ENCODE measurements at places on chromosomes 5 and 9. TPM values are rescaled to one million over a fixed set of nuclear protein-coding genes. Genes with fewer than 3 reads are reported as not detected.

CCL28 gene
- total RNA-seq, result 10.7 TPM

GRCh38 chr5:169412831-169413230, 111.9 kb upstream of the SLIT3 start:
- DNase-seq, result no peak

- no peak for DNase-seq
These were observed 69.6 kb downstream of the CCDC171 start for GRCh38 chr9:15622318-15622971.

BRD9 gene
- 25.2 TPM for total RNA-seq

DNA sequence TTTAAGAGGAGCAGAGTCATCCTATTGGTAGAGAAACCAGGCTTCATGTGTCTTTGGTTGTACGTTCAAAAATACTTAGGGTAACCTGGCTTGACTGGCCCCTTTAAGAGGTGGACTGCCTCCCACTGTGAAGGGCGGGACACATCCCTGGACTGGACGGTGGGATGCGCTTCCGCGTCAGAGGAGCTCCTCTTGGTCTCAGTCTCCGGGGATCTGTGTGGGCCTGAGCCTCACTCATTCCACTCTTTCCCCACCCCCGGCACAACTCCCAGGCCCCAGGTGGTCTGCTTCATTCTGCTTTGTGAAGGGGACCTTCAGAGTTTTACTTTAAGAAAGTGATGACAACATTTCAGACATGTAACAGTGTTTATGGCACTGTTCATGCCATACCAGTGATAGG, 601.1 kb downstream of the IRX1 start:
- DNase-seq, result no peak

GRCh38 chr5:72015103-72015548, 92.1 kb upstream of the MAP1B start:
- no peak for DNase-seq

DIRAS2 gene
- 0.73 TPM for total RNA-seq

DNA sequence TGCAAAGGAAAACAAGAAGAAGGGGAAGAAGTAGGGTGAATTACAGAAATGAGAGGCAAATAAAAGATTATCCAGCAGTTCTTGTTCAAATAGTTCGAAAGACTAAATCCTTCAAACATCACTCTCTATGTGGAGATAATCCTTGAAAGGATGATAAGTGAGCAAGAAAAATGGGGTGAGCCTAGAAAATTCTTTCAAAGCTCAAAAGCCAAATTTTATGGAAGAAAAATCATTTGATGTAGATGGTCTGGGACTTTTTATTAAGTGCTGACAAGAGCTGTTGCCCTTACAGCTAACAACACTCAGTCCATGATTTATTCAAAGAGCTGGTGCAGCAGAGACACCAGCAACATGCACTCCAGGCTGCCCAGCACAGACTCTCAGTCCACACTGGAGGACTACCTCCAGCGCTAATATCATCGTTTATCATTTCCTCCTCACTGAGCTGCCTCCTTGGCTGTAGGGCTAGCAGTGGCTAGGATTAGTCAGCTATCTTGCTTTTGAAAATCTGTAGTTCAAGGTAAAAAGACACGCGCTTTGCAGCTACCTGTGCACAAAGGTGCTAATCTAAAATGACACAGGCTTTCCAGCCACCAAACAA, 264.8 kb upstream of the KIF2A start:
- no peak for DNase-seq

PCDHGA5 gene
- 1.5 TPM for total RNA-seq

- no peak for DNase-seq
These were observed 437.9 kb downstream of the RAB3C start for GRCh38 chr5:59020611-59021285.

TNFSF8 gene
- 0.23 TPM for total RNA-seq

DNA sequence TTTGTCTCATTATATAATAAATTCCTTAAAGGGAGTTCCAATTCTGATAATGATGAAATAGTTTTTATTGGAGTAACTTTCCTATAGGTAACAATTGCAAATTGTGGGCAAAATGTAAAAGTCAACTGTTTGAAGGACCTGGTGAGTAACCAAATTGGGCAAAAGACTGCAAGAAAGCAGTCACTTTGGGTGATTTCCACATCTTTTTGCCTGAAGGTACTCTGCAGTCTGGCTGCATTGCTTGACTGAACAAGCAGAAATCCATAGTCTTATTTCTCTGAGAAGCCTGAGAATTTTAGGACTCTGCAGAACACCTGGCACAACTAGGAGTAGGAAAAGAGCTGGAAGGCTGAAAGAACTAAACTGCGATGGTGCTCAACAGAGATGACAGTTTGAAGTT, 114.9 kb downstream of the HOMER1 start:
- no peak for DNase-seq

DNA sequence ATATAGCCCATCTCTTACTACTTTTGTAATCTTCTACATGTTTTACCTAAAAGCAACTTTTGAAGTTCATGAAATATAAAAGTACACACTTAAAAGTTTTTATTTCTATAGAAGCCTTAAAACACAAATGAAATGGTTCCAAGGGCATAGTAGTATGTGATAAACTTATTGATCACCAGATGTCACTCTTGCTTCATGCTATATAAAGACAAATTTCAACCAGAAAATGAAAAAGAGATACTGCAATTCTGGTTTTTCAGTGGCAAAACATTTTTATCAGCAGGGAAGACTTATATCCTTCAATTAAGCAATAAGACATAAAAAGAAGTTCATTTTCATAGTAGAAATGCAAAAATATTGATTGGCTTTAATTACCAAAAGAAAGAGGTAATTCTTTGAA, 69.4 kb upstream of the FBXL17 start:
- DNase-seq, result no peak

GRCh38 chr9:22238809-22239684, 207.6 kb upstream of the DMRTA1 start:
- no peak for DNase-seq

LCNL1 gene
- not detected for total RNA-seq

SPATA31D4 gene
- not detected for total RNA-seq

PCDHA4 gene
- total RNA-seq, result 0.21 TPM

DNA sequence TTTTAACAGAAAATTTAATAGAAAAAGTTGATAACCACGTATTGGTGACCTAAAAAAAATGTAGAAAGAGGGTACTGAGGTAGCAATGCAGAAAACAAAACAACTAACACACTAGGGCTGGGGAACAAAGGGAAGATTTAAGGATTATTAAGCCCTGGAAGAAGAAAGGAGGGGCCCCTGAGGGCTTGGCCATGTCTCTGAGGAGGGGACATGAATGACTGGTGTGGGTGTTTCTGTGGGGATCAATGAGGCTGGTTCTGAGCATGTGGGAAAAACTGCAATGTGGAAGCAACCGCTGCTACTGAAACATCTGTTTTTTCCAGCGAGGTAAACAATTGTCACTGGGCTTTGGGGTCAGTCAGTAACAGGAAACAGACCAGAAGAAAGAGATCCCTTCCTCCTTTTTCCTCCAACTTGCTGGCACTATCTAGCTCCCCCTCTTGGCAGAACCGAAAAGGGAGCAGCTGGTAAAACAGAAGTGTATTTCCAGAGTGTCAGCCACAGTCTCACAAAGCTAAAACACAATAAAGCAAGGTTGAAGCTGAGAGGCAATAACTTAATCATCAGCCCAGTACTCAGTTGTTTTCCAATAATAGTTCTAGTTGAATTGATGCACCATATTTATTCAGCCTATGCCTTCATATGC, 48.3 kb downstream of the ATPSCKMT start:
- DNase-seq, result no peak

OR2V1 gene
- not detected for total RNA-seq

CD74 gene
- total RNA-seq, result 932 TPM

S1PR3 gene
- 6.4 TPM for total RNA-seq

FCN2 gene
- not detected for total RNA-seq

DNA sequence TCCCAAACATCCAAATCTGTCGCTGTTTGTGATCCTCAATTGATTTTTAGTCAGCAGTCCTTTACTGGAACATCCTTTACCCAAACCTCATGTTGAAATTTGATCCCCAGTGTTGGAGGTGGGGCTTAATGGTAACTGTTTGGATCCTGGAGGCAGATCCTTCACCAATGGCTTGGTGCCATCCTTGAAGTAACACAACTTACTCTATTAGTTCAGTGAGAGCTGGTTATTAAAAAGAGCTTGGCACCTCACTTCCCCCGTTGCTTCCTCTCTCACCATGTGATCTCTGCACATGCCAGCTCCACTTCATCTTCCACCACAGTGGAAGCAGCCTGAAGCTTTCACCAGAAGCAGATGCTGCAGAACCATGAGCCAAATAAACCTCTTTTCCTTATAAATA, 40.3 kb downstream of the DNAJB5 start:
- no peak for DNase-seq

DNA sequence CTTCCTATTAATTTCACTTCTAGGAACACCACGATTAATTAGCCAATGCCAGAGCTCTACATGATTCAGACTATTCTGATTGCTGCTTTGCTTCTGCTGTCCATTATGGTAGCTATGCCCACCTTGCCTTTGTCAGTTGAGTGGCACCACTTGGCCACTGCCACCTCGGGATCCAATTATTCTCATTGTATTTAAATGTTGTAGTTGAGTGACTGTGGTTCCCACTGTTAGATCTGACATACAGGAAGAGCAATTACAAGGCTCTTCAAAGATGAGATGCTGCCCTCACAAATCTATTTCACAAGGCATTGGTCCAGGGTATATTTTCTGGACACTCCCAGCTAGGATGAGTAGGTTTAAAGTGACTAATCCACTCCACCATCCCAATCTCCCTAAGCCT, 864.5 kb upstream of the EDIL3 start:
- DNase-seq, result no peak

DNA sequence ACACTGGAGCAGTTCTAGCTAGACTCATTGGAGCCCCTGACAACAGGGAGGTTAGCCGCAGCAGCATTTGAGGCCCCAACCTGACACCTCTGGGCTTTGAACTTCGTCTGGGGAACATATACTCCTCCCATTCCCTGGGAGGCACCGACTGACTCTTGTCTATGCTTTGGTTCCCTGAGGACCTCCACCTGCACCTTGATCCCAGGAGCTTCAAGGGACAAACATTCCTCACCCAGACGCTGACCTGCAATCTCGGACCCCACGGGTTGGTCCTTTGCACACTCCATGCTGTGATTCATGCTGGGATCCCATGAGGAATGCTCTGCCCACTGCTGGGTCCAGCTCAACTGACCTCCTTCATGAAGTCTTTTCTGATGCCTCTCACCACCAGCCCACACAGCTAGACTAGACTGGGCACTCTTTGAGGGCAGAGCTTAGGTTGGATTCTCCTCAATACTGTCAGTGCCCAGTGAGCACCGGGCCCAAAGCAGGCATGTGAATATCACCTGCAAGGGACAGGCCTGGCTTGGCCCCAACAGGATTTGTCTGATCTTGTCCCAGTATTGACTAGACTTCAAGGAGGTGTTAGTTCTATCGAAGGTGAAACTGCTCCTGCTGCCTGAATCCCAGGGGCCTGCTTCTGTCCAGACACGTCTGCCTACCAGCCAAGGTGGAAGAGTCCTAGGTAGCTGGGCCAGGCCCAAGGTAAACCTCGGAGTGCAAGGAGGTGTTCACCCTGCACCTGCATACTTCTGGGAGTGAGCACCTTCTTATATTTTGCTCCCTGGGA, 51.8 kb upstream of the ZBTB43 start:
- DNase-seq, result peak; percentile 65

DNA sequence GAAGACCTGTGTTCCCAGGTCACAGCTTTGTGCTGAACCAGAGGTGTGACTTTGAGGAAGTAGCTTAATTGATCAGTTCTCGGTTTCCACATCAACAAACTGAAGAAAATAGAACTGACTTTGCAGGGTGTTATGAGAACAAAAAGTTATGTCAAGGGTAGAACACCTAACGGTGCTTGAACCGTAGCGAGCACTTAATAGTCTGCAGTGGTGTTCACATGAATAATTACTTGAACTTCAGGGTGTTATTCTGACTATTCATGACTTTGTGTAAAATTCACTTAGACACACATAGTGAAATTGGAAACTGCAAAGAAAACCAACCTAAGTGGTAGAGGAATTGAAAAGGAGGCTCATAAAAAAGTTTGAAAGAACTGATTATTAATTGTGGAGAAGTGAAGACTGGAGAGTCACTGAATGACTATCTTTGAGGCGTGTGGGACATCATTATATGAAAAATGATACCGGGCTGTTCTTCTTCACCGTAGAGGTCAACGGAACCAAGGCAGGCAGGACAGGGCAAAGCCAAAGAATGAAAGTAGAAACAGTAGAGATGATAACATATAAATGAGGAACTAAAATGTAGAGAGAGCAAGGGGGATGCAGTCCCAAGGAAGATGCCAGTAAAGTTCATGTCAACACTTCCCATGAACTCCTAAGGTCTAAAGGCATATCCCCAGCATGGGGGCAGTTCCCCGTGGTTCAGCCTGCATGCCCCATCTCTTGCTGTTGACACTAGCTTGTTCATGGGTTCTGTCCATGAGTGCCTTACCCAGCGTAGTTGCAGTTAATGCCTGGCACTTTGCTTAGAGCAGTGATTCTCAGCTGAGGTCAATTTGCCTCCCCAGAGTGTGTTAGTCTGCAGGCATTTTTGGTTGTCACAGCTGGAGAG, 118.7 kb downstream of the ZNF462 start:
- DNase-seq, result no peak

HINT2 gene
- 9.5 TPM for total RNA-seq

DNA sequence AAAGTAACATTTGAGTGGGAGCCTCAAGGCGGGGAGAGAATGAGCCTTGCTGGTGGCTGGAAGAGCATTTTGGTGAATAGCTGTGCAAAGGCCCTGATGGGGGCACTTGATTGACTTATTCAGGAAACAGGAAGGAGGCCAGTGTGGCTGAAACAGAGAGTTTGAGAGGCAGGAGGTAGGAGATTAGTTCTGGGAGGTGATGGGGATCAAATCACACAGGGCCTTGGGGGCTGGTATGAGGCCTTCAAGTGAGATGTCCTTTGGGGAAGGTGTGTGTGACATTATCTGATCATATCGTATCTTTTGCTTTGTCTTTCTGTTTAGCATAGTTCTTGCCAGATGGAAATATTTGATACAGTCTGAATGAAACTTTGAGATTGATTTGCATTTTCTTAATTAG, 172.3 kb downstream of the TENT4A start:
- DNase-seq, result no peak
